CD4-positive, alpha-beta T cell treated with Interleukin-12 subunit alpha and Interleukin-12 subunit beta, for 1 hour (primary cell): ENCODE measurements at places on chromosomes 3 and 15.

DNA sequence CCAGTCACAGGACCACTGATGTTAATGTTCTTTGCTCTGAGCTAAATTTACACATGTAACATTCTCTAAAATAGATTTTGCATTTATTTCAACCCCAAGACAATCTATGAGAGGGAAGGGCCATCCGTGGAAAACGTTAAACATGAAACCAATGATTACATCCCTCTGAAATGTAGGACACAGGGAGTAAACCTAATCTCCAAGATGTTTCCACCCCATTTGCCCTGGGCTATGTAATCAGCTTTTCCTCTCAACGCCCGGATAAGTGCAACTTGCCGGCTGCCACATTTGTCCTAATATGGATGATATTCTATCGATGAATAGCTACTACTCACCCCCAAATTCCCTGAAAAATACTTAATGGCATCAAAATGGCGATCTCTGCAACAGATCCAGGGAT, 6.4 kb upstream of the FMN1 start:
- no peak for DNase-seq

- DNase-seq = no peak
Observed at GRCh38 chr3:161939918-161940620, 443.5 kb downstream of the OTOL1 start.

- DNase-seq = no peak
Observed at GRCh38 chr15:39999538-40000200, 39.3 kb downstream of the SRP14 start.

- DNase-seq = no peak
Observed at GRCh38 chr15:83100097-83100646, 7.3 kb upstream of the TM6SF1 start.

DNA sequence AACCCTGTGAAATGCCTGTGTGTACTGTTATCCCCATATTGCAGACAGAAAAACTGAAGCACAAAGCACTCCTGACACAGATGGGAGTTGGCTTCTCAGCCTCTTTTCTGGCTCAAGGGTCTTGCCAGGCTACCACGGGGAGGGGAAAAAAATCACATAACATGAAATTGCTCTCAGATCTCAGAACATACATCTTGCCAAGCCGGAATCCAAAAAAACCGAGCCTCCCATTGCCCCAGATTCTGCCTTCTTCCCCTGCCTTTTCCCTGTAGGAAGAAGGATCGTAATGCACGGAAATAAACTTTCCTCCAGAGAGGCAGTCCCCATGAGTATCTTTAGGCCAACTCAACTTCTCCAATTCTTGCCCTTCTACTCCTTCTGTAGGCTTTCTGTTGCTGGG, 16.6 kb upstream of the MRPS22 start:
- DNase-seq = no peak

DNA sequence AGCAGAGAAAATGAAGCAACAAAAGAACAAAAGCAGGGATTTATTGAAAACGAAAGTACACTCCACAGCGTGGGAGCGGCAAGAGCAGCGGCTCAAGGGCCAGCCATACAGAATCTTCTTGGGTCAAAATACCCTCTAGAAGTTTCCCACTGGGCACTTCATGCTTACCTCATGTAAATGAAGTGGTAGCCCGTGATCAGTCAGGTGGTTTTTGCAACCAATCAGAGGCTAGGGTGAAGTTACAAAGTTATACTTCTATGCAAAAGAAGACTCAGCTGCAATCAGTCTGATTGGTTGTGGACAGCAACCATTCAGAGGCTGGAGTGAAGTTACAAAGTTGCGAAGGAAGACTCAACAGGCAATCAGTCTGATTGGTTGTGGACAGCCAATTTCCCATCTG, 37.8 kb upstream of the TRH start:
- peak; percentile 58 for DNase-seq

DNA sequence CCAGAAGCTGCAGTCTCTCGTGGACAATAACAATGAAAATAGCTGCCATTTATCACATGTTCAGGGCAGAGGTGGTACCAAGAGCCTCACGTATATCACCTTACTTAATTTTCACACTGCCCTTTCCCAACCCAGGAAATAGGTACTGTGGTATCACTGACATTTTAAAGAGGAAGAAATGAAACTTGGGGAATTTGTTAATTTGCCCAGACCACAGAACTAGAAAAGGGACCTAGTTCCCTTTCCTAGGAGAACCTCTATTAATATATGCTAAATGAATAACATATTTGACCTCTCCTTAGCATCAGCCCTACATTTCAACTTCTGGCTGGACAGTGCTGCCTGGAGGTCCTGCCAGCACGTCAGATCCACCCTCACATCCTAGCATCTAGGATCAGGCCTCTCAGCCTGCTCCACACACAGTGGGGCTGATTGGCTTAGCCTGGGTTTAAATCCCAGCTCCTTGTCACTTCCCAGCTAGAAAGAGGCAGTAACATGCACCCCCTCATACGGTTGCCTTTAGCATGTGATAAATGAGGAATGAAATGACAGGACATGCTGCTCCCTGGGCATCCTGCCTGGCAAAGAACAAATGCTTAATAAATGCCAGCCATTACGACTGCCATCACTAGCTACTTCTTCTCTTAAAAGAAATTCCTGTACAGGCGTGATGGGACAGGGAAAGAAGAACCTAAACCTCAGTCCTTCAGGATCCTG, 95.1 kb upstream of the TNFAIP8L3 start:
- no peak for DNase-seq

- DNase-seq = no peak
Observed at GRCh38 chr15:68384451-68385239, 47.3 kb downstream of the ITGA11 start.

DNA sequence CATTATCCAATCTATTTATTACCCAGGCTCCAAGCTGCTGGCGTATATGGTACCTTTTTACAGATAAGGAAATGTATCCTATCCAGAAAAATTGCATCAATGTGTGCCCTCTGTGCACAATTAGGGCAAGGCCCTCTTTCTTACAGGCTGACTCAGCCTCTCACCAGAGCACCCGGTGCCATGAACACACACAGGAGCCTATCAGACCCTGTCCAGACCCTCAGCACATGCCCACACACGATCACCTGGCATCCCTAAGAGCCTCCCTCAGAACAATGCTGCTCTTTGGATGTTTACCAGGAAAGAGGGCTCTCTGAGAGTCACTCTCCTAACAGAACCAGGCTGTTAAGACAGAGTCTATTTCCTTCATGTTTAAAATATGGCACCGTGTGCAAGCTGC, 460.0 kb upstream of the TBL1XR1 start:
- DNase-seq = no peak

- DNase-seq = no peak
Observed at GRCh38 chr15:39944726-39945125, 10.8 kb downstream of the EIF2AK4 start.

- no peak for DNase-seq
Observed at GRCh38 chr3:149402481-149402880, 25.0 kb upstream of the TM4SF1 start.

- no peak for DNase-seq
Observed at GRCh38 chr15:49423021-49423420, at the start of gene FGF7. FGF7 (plus strand) TSS chr15:49423242; CDS start chr15:49424298, 1,056 bp downstream.

- no peak for DNase-seq
Observed at GRCh38 chr3:42524751-42525150, 22.3 kb downstream of the VIPR1 start.

DNA sequence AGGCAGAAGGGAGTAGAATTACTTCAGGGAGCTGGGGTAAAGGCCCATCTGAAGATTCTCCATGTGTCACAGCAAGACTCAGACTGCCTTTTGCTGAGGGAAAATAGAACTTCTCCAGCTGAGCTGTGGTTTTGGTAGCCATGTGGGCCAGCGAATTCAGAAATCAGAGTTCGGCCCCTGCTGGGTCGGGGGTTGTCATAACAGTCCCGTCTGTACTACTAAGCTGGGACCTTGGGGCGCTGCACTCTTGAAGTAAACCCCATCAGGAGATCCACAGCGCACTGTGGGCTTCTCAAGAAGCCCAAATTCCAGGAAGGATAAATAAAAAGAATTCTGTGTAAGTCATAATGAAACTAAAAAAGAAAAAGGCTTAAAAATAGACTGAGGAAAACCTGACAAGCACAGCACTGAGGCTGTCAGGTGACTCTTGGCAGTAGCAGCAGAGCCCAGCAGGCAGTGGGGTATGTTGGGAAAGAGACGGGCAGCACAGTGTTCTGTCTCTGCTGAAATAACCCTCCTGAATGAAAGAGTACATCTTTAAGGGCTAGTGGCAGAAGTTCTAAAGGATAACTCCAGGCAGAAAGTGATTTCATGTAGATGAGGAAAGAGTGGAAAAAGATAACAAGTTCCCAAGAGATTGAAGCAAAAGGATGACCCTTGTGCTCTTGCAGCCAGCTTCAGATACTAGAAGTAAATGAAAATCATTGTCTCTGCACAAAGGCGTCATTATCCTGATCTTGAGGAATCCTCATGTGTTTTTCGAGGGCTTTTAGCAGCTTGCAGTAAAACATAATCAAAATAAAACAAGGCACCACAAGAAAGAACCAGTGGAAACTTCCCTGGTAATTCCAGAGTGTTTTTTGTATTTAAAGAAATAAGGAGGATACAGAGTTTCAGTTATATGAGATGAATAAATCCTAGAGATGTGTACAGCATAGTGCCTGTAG, 74.5 kb downstream of the RAB7A start:
- DNase-seq = no peak

- no peak for DNase-seq
Observed at GRCh38 chr3:32643354-32643753, 41.6 kb upstream of the CNOT10 start.

GRCh38 chr3:212432-212831, 15.9 kb downstream of the CHL1 start:
- no peak for DNase-seq

DNA sequence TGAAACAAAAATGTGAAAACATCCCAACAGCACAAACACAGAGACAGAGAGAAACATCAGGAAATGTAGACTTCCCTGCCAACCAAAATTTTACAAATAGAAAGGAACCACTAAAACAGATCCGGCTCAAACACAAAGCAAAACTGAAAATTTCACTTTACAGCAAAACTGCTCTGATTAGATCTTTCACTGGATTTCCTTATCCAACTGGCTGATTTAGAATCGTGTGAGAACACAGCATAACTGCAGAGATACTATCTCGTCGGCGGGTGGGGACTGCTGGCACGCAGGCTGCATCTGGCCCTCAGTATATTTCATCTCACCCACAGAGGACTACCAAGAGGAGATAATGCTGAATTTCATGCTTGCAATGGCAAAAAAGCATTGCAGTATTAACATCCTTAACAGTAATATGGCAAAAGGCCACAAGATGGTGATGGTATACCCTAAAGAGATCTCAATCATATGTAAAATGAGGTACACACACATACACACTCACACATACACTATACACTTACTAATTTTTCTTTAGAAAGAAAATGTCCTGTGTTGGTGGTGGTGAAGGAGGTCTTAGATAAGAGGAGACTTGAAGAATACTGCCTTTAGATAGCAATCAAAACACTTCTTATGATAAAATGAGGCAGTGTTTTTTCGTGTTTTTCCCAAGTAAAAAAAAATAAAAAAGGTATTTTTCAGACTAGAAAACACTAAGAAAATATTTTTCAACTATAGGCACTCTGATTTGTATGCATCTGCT, 10.6 kb upstream of the LEO1 start:
- peak; percentile 75 for DNase-seq

- DNase-seq = no peak
Observed at GRCh38 chr15:65773386-65774111, 18.5 kb downstream of the DENND4A start.
